Cortex of kidney (tissue), 1 donor: ENCODE measurements at places on chromosomes 11 and 22.

GRCh38 chr11:19405966-19406365, 165.2 kb upstream of the E2F8 start:
- no peak for DNase-seq

- no peak for DNase-seq
Observed at GRCh38 chr22:30326706-30327362, at the start of gene TBC1D10A. Gene TBC1D10A (minus strand): TSS chr22:30326941. CDS start chr22:30326881, 60 bp downstream.

DNA sequence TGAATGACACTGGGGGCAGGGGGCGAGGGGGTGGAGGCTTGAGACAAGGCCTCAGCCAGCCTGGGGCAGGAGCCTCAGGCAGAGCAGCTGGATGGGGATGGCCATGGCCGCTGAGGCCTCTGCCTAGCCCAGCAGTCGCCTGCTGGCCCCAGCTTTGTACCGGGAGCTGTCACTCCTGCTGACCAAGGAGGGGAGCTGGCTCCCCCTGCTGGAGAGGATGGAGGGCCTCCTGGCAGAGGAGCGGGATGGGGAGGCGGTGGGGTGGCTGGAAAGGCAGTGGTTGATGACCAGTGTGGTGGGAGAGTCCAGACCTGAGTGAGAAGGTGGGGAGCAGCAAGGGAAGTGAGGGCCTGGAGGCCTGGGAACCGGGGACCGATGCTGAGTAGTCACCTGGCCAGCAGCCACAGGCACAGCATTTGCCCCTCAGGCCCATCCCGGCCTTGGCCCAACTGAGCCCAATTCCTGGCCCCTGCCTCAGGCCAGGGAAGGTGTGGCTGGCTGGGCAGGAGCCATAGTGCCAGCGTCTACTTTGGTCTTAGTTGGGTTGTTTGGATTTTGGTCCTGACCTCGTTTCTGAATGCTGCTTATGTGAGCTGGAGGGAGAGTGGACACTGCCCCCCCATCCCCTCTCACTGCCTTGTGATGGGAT, 6.0 kb upstream of the SUSD2 start:
- DNase-seq: no peak

DNA sequence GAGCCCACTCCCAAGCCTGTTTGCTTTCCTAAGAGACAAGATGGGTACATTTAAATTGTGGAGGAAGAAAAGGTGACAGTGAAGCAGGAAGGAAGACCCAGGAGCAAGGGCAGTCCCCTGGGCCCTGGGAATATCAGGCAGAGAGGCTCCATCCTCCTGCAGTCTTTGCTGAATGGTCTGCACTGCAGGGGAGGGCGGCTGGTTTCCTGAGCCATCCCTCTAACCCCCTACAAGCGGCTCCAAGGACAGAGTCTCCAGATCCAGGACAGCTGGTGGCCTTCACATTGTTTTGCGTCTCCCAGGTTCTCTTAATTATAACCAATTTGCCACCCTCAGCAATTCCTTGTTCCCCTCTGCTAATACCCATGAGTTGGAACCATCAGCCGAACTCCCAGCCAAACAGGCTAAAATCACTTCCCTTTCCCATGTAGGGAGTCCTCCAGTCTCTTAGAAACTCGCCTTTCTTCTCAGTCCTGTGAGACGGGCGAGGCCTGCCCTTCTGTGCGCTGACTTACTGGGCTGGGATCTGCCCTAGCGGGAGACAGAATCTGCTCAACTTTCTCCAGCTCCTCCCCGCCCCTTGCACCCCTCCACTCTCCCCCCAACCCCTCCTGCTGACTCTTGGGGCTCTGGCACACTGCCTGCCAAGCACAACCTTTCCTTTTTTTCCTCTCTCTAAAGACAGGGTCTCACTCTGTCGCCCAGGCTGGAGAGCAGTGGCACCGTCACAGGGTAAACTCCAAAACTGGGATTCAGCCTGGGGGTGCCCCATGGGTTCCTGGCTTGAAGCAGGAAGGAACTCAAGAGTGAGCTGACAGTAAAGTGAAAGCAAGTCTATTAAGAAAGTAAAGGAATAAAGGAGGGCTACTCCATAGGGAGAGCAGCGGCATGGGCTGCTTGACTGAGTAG, 53.4 kb upstream of the EMID1 start:
- no peak for DNase-seq

- DNase-seq: no peak
Observed at GRCh38 chr22:18103527-18104269, 6.9 kb upstream of the TUBA8 start.

DNA sequence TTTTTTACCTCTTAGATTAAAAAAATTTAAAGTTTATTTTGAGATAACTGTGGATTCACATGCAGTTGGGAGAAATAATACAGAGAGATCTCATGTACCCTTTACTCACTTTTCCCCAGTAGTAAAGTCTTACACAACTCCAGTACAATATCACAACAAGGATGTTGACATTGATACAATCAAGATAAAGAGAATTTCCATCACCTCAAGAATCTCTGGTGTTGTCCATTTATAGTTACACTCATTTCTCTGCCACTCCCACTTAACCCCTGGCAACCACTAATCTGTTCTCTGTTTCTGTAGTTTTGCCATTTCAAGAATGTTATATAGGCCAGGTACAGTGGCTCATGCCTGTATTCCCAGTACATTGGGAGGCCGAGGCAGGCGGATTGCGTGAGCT, 10.5 kb upstream of the ZBED5 start:
- DNase-seq: no peak

DNA sequence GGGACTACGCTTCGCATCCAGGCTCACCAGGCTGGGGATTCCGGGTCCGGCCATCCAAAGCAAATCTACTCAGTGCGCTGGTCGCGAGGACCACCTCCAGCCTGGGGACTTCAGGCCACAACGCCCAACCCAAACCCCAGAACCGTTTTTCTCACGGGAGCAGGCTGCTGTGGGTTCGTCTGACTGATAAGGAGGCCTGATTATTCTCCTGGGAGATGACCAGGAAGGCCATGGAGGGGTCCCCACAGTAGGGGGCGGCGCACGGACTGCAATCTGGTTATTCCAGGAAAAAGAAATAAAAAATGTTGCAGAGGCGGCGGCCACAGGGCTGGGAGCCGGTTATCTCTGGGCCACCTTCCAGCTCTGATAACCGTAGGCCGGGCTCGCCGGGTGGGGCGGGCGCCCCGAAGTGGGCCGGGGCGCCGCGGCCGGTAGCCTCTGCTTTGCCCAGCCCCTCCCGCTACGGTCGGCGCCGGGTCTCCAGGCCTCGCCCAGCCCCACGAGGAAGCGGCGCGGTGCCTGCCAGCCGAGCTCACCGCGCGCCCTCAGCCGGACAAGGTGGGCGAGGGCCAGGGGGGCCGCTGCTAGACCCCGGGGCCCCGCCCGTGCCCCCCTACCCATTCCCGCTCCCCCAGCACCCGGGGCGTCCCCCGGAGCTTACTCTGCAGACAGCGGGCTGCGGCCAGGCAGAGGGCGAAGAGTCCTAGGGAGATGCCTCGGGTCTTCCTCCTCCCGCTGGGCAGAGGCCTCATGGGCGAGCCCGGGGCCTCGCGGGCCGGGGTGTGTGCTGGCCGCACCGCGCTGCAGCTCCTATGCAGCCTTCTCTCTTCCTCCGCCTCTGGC, 446 bp downstream of the VSTM5 start:
- no peak for DNase-seq

DNA sequence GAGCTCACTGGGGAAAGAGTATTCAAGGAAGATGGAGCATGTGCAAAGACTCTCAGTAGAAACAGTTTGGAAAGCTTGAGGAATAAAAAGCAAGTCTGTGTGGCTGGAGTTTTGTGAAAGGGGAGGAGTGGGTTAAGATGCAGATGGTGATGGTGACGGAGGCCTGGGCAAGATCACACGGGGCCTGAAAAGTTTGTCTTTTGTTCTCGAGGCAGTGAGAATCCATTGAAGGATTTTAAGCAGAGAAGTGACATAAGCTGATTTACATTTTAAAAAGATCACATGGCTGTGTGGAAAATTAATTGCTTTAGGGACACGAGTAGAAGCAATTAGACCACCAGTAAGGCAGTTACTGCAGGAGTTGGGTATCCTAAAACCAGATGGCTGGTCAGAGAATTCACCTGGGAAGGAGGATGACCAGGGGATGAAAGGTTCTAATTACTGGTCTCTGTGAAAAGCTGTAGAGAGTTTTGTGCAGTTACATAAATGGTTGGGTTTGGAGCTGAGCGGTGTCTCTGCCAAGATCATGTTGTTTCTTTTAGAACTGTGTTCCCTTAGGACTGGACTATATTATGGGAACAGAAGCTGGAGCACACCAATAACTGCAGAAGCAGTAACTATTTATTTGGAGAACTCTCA, 7.1 kb downstream of the RRP8 start:
- no peak for DNase-seq

DNA sequence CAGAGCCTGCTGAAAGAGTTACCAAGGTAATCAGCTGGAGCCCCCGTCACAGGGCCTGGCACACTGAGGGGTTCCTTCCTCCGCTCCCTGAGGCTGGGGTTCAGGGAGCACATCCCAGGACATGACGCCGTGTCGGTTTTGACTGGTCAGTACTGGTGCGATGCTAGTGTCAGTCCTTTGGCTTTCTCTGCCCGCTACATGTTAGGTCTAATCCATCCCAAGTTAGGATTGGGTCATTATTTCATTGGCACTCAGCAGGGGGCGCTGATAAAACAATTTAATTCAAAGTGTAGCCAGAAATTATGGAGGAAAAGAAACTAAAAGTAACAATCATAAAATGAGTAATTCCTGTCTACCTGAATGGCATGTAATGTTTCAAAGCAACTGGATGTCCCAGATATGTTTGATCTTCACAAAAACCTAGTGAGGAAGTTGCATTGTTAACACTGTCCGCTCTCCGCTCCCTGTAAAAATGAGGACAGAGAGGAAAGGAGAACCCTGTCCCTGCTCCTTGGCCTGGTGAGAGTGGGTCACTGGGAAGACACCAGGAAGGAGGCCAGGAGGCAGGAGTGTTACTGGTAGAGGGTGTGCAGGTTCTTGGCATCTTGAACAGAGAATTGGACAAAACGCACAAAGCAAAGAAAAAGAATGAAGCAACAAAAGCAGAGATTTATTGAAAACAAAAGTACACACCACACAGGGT, 27.1 kb downstream of the TSKU start:
- no peak for DNase-seq

- no peak for DNase-seq
Observed at GRCh38 chr11:106077609-106078455, at the start of gene AASDHPPT. Gene AASDHPPT (plus strand): TSS chr11:106077662. CDS start chr11:106077711, 49 bp downstream.

DNA sequence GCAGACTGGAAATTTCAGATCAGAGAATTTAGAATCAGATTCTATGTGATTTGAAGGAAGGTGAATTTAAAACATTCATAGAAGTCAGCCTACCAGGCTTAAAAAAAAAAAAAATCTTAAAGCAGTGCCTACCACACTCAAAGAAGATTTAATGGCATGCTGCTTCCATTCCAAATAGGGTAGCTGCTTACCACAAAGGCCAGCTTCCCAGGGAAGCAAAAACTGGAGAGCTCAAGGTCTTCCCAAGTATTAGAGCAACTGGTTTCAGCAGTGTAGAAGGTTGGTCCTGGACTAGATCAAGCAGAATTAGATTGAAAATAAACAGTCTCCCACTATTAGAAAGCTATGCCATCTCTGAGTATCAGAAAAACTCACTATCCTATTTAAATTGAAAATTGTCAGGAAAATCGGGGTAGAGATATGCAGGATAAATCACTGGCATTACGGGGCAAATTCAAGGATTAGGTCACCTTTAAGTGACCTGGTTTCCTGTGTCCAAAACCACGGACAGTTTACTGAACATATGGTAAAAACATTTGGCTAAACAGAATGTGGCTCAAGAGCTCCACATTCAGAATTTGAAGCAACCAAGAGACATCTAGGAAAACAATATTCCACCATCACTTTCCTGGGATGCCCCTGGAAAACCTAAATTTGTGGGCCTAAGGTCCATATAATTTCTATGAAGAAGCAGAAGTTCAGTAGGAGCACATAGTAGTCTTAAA, 1.3 kb downstream of the C11orf42 start:
- DNase-seq: no peak

DNA sequence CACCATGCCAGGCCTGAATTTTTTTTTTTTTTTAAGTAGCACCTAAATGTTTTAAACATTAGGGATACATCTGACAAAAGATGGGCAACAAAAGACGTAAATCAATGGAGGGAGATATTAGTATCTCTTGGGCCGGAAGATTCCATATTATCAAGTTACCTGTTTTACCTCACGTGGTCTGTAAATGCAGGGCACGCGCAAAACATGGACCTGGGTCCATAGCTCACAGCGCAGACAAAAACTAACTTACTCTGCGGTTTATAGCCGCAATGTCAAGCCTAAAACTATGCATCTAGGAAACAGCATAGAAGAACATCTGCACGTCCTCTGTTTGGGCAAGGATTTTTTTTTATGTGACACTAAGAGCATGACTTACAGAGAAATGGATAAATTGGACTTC, 31.5 kb upstream of the PANX2 start:
- no peak for DNase-seq

- no peak for DNase-seq
Observed at GRCh38 chr22:29765905-29766631, 739 bp downstream of the ZMAT5 start.

- DNase-seq: no peak
Observed at GRCh38 chr11:15988693-15989231, 367.6 kb downstream of the SOX6 start.

DNA sequence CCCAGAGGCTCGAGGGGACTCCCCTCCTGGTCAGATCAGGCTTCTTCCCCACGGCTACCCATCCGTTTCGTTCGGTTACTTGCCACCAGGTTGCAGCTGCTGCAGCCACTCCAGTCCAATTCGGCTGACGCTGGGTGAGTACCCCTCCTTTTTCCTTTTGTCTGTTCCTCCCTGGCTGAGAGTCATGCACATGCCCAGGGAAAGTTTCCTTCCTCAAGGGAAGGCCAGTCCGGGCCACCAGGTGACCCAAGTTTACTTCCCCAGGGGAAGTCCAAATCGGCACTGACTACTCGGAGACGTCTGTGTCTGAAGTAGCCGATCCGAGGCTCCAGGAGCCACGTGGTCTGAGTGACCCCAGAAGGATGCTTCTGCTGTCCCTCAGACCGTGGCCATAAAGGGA, 13.2 kb upstream of the OR56A3 start:
- no peak for DNase-seq

- DNase-seq: no peak
Observed at GRCh38 chr22:23484651-23485050, 95.4 kb downstream of the IGLL1 start.

GRCh38 chr11:36268337-36268985, 20.8 kb downstream of the COMMD9 start:
- no peak for DNase-seq

DNA sequence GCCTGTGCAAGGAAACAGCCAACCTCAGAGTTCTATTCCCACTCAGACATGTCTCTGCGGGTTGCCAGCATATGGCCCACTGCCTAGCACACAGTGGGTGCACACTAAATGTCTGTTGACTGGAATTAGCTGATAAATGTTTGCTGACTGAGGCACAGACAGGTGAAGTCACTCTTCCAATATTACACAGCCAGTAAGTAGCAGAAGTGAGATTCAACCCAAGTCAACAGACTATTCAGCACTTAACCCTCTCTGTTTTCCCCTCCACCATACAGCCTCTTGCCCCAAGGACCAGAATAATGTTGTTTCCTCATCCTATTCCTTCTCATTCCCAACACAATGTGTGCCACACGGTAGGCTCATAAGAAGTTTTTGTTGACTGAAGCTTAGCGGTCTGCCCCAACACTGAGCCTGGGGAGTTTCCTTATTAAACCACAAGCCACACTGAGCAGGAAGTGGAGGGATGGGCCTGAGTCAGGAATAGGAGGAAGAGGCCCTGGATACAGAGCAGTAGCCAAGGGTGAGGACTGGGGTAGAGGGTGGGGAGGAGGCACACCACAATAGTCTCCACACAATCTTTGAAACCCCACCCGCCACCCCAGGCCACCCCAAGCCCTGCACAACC, 15.7 kb upstream of the IL10RA start:
- DNase-seq: no peak

- DNase-seq: no peak
Observed at GRCh38 chr22:47164514-47165337, 402.3 kb downstream of the TBC1D22A start.

- no peak for DNase-seq
Observed at GRCh38 chr11:12581923-12582322, 92.3 kb upstream of the TEAD1 start.
